ENCODE measurements at places on chromosomes 12 and 14.

GRCh38 chr14:54856152-54856551 lies 46.5 kb downstream of the GCH1 start:
- no peak for DNase-seq

- DNase-seq = no peak
Observed at GRCh38 chr14:32330351-32331111, 1.4 kb downstream of the AKAP6 start.

- peak; percentile 86 for DNase-seq
Observed at GRCh38 chr14:69716478-69717187, 50.3 kb upstream of the SRSF5 start.

DNA sequence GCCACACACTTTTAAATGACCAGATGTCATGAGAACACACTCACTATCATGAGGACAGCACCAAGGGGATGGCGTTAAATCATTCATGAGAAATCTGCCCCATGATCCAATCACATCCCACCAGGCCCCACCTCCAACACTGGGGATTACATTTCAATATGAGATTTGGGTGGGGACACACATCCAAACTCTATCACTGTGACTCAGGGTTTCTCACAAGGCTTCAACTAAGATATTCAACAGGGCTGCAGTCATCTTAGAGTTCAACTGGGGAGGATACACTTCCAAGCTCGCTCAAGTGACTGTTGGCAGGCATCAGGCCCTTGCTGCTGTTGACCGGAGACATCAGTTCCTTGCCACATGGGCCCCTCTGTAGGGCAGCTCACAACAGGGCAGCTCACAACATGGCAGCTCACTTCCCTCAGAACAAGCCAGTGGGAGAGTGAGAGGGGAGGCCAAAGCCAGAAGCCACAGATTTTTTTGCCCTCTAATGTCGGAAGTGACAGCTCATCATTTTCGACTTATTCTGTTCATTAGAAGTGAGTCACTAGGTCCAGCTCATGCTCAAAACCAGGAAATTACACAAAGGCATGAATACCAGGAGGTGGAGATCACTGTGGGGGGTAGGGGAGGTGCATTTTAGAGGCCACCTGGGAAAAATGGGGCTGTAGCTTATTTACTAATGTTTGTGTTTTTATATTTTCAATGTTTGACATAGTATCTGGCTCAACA lies 50.8 kb upstream of the PTHLH start:
- no peak for DNase-seq

GRCh38 chr12:62191491-62192179 lies 68.6 kb upstream of the USP15 start:
- no peak for DNase-seq

Measured in AML-193 (cell line).